ENCODE measurements at places on chromosomes 16 and 17.

GRCh38 chr16:11179574-11179973 lies 76.4 kb downstream of the SOCS1 start:
- DNase-seq, result no peak

DNA sequence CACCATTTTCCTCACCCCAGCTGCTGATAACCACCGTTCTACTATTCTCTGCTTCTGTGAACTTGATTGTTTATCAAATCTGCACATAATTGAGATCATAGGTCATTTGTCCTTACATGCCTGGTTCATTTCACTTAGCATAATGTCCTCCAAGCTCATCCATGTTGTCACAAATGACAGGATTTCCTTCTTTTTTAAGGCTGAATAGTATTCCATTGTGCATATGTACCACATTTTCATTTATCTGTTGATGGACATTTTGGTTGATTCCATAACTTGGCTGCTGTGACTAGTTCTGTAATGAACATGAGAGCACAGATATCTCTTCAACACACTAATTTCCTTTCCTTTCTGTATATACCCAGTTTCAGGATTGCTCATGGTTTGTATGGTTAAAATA lies 225.3 kb upstream of the TBX2 start:
- DNase-seq, result no peak

GRCh38 chr16:64092271-64092670 lies 1029.6 kb downstream of the CDH11 start:
- DNase-seq, result no peak

DNA sequence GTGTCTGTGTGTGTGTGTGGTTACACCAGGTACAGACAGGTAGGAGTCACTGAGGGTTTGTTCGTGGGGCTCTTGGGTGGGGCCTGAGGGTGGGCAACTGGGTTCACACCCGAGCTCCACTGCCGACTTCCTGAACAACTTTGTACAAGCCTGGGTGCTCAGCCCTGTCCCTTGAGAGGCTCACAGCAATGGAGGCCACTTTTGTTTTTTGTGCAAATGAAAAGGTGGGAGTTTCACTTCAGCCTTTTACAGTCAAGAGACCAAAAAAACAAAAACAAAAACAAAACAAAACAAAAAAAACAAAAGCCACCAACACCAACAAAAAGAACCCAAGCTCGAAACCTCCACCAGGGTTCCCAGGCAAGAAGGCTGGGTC lies 2.4 kb downstream of the RHBDF2 start:
- DNase-seq, result no peak

Measured in stimulated activated CD8-positive, alpha-beta memory T cell treated with anti-CD3 and anti-CD28 coated beads, Interleukin-15, amount 100 ng/mL, for 24 hours (primary cell).